ENCODE measurements at places on chromosomes 1 and 21.

DNA sequence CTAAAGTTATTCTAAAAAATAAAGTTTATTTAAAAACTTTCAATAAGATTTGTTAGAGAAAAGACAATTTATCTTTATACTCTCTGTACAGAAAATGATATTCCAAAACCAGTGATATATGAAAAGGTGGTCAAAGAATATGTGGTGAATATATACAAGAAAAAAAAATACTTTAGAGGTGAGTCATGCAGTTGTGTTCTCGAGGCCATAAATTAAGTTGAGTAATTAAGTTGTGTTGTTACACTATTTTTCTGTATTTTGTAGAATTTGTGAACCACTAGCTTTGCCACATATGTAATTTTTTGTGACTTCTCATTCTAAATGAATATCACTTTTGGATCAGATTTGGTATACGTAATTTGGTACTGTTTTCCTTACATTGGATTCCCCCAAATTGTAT, 23.6 kb upstream of the DUSP10 start:
- DNase-seq: no peak

- no peak for DNase-seq
These were observed 89.9 kb downstream of the SLC44A5 start for GRCh38 chr1:75520862-75521475.

DNA sequence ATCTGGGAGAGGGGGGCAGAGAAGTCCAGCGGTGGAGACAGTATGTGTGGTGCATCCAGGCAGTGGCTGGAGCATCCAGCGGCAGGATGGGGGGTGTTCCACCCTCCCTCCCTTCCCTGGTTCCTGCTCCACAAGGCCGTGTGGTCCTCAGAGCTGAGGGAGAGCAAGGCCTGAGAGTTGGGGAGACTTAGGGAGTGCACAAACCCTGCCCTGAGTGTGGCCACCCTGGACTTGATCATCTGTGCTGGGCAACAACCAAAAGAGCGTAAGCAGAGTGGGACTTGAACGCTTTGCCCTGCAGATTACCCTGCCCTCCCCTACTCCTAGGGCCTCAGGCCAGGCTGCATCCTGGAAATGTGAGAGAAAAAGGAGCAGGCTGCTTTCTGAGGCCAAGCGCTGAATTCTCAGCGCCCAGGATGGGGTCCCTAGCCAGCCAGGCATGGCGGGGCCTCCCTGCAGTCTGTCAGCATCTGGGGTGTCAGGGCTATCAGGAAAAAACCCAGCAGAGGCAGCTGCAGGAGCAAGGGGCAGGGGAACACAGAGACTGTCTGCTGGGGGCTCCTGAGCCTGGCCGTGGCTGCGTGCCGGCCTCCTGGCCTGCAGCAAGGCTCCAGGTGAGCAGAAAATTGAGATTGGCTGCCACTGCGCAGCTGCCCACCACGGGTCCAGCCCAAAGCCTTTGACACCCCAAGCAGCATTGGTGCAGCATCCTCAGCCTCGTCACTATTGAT, 266.2 kb downstream of the NPHP4 start:
- no peak for DNase-seq

- DNase-seq: no peak
These were observed 3.4 kb downstream of the MRPL20 start for GRCh38 chr1:1403653-1404052.

Data from NCI-H2081 treated with DMSO at 0.1 percent for 48 hours (cell line).